Hematopoietic multipotent progenitor cell treated with erythropoietin and hydrocortisone succinate and interleukin-3 and kit ligand, for 4 days (in vitro differentiated cells): ENCODE measurements at places on chromosomes 2 and 18.

DNA sequence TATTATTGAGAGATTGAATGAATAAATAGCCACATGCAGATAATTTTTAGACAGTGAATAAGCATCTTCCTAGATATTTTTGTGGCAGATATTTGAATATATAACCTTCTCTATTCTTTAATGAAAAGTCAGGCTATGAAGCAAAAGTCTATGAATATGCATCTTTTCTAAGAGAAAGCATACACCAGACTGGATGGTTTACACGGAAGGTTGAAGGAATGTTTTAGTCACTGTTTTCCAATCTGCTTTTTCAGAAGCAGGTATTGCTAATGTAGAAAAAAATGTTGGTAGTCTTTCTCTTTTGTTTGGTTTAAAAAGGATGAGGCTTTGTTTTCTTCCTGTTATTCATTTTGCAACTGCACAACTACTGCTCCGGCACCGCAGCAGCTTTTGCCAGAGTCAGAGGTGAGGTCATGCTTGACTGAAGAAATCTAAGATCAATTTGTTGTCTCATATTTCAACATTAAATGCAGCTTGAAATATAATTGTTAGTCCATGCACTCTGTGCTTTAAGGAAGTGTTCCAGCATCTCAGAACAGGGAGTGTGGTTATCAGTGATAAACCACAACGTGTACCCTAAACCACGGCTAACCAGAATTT is 1540.8 kb upstream of the PIK3C3 start:
- no peak for DNase-seq

DNA sequence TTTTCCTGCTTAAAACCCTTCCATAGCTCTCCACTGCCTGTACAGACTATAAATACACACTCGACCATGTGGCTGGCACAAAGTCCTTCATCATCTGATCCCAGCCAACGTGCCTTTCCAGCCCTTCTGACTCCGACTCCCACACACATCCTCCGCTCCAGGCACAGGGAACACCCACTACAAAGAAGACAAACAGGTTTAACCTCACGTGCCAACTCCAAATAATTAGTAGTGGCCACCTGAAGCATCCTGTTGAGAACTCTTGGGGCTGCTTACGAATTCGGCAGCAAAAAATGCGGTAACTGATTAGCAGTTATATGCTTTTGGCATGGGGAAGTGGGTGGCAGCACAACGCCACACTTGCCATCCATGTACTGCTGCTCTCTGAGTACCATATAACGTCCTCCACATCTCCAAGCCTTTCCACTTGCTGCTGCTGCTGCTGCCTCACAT is 12.1 kb downstream of the SPIRE1 start:
- DNase-seq = no peak

DNA sequence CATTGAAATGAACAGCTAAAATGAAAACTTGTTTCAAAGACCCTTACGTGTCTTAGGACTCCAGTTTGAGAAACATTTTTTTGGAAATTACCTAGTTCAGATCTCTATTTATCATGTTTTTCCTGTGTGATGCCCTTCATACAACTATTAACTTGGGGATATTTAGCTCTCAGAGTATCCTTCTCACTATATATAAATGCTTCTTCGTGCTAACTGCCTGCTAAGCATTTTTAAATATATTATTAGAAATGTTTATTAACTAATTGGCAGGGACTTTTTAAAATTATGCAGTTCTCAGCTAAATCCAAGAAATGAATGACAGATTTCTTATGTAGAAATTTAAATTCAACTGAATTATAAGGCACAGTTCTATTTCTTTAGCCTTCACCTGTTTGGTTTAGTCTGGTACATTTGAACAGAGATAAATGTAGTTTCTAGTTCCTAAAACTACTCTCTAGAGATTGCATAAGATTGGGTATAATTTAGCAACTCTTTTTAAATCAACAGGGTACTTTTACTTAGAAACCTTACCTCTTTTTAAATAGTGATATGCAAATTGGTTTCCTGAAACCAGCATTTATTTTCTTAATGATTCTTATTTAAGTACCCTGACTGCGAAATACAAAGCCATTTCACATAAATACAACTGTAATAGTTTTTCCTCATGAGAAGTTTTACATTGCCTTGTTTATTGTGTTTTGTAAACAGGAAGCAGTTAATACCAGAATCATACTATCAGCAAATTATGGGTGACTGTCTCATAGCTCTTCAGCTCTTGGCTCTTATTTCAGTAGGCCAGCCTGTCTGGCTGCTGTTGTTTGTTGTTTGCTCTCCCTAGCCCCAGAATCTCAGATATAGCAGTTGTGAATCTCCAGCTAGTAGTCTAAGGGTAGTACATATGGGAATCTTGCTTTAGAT is 140.7 kb downstream of the PTRHD1 start:
- peak; percentile 60 for DNase-seq

DNA sequence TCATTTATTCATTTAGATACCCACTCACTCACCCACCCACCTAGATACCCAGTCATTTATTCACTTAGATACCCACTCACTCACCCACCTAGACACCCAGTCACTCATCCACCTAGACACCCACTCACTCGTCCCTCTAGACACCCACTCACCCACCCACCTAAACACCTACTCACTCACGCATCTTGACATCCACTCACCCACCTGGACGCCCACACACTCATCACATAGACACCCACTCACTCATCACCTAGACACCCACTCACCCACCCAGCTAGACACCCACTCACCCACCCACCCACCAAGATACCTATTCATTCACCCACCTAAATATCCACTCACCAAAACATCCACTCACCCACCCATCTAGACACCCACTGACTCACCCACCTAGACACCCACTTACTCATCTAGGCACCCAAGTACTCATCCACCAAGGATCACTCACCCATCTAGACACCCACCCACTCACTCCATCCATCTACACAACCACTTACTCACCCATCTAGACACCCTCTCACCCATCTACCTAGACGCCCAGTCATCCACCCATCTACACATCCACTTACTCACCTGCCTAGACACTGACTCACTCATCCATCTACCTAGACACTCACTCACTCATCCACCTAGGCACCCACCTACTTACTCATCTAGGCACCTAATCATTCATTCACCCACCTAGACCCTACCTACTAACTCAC is 723.7 kb upstream of the RAB6C start:
- DNase-seq = no peak
